ENCODE measurements at places on chromosomes 3 and 15.

GRCh38 chr3:156274791-156275190 is 154.4 kb downstream of the KCNAB1 start:
- DNase-seq = no peak

- DNase-seq = no peak
Observed at GRCh38 chr3:127275287-127275781, 12.5 kb downstream of the PRR20G start.

GRCh38 chr3:152970851-152971250 is 135.9 kb downstream of the P2RY1 start:
- DNase-seq = no peak

DNA sequence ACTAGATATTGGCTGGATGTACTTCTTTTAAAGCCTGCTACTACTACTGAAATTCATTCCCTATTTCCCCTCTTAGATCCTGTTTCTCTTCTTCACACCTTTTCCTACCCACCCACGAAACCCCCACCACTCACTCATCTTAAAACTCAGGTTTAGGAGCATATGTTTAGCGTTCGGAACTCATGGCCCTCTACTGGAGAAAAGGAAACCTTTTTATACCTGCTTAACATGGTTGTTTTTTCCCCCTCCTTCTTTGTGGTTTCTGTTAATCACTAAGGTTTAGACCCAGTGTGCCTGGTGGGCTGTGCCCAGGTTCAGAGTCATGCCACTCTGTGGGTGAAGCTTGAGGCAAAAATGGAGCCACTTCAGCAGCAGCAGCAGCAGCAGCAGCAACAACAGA is 2.6 kb downstream of the ARID3B start:
- DNase-seq = peak; percentile 77

GRCh38 chr3:184523825-184524615 is 37.6 kb upstream of the EPHB3 start:
- peak; percentile 95 for DNase-seq

- DNase-seq = peak; percentile 29
Observed at GRCh38 chr3:13110678-13111116, 37.5 kb upstream of the IQSEC1 start.

GRCh38 chr3:4588466-4588865 is 95.3 kb downstream of the ITPR1 start:
- DNase-seq = no peak

DNA sequence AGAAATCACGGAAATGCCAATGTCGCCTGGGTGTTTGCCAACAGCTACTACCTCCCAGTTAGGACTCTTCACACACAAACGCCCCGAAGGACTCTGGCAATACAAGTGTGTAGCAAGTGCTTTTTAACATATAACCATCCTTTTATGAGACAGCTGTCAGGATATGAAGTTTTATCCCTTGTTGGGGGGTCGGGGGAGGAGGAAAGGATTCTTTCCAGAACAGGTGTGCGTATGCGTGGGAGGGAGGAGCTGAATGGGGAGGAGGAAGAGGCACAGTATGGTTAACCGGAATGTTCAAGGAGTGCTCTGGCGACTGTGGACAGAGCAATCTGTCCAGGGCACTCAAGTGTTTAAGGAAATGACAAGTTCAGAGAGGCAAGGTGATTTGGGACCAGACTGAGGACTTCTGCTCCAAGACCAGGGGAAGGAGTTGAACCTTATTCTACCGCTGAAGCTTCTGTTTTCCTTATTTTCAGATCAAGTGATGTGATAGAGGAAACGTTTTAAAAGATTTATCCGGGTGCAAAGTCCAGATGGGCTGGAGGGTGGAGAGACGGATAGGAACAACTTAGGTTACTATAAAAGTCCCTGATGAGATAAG is 1.3 kb downstream of the TSPAN3 start:
- DNase-seq = no peak
